ENCODE measurements at places on chromosomes 1 and 21.

- no peak for DNase-seq
Measured at GRCh38 chr1:205267306-205267902, 39.7 kb downstream of the TMCC2 start.

- DNase-seq: no peak
Measured at GRCh38 chr1:112735752-112736151, 20.6 kb upstream of the PPM1J start.

DNA sequence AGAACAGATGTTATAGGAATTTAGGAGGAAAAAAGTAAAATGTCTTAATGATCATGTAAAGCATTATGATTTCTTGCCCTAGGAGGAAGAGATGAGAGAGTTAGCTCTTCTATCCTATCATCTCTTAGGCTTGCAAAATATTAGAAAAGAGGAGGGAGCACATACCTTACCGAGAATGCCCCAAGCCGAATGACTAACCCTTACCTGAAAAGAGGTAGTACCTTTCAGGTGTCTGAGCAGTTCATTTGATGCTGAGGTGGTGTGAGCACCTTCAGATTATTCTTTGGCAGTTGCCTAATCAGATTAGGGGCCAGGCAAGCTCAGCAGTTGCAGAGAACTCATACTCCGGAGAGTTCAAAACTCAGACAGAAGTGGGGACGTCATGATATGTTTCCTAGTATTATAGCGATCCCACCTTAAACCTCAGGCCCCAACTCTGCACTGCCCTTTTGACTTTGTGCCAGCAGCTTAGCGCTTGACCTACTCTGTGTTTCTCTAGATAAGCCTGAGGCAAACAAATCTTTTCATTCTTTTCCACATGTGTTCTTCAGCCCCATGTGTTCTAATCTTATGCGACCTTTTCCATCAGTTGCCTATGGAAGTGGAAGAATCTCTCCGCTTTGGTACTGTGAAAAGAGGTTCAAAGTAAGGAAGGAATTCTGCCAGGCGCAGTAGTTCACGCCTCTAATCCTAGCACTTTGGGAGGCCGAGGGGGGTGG is 52.5 kb downstream of the ATP2B4 start:
- no peak for DNase-seq

DNA sequence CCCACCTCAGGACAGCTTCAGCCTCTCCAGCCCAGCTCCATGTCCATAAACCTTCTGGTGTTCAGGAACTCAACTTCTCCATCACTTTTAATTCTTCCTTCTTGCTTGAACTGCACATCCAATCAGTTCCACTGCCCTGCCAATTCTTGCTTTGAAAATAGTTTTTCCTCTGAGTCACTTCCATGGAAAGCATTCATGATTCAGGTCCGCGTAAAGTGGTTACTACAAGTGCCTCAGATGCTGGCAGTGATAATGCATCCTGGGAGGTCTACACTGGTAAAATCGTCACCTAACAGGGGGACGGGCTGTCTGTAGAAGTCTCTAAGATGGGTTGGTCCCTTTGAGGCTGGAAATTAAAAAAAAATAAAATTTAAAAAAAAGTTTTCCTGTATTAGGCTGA is 25.9 kb upstream of the RCAN1 start:
- no peak for DNase-seq

DNA sequence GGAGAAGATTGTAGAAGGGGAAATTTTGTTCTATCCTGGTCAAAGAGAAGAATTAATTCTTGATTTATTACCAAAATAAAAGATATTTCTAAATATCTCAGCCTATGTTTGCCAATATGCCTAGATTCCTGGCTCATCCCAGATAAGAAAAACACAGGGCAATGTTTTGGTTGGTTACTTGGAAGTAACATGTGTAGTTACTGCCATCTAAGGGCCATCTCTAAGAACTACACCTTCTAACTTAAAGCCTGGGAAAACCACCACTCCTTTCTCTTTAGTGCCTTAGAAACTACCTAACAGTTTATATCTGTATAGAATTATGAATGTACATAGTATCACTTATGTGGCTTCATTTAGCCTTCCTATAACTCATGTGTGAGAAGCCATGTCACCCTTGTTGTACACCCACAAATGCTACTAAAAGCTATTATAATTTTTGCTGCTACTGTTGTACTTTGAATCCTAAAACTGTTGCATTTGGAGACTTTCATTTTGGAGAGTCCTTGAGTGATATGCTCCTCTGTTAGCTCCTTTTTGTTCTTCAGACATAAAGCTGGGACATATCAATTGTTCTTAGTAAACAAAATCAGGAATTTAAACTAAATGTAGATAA is 4.5 kb downstream of the AIM2 start:
- no peak for DNase-seq

DNA sequence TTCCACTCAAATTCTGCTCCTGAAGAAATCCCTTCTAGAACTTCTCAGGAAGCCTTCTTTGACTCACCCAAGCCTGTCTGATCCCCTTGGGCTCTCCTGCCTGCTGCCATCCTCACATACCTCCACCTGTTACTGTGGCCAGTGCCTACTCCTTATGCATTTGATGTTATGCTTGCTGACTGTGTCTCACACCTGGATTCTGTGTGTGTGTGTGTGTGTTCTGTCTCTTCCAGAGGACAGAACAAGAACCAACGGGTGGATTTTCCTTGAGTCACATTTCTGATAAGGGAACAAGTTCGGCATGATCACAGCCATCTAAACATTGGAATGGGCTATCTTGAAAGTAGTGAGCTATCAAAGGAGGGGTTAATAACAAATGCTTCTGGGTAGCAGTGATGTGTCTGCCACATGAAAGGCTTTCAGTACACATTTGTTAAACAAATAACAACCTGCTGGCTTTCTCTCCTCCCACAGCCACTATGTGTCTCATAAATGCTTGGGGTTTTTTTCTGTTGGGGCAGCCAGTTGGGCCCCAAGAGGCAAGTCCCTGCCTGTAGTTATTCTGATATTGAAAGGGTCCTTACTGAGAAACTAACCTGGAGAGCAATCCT is 8.9 kb upstream of the GPR37L1 start:
- no peak for DNase-seq

- no peak for DNase-seq
Measured at GRCh38 chr1:156727926-156728598, at the start of gene METTL25B. METTL25B (plus strand) TSS chr1:156728469; CDS start chr1:156729105, 636 bp downstream.

DNA sequence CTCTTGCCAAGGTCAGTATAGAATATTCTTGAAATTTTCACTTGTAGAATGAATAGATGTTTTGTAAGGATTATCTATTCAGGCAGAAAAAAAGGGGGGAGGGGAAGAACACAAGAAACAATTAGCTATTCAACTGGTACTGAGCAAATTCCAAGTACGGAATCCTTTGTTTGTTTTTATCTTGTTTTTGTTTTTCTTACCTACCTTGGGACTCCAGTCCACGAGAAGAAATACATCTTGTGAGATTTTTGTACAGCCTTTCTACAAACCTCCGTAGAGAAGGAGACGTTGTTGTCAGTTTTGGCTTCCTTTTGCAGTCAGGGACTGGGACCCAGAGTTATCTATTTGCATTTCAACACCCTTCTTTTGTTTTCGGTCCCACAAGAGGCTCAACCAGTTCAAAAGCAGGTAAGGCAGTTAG is 36.0 kb downstream of the ZNF281 start:
- no peak for DNase-seq

- no peak for DNase-seq
Measured at GRCh38 chr1:154342132-154342531, 16.8 kb downstream of the ATP8B2 start.
